HEK293T (cell line): ENCODE measurements at places on chromosomes 13 and 19.

- DNase-seq: no peak
Observed at GRCh38 chr13:76024151-76024550, 388.0 kb downstream of the LMO7 start.

GRCh38 chr19:18607226-18608101 is 865 bp upstream of the CRLF1 start:
- peak; percentile 37 for DNase-seq

DNA sequence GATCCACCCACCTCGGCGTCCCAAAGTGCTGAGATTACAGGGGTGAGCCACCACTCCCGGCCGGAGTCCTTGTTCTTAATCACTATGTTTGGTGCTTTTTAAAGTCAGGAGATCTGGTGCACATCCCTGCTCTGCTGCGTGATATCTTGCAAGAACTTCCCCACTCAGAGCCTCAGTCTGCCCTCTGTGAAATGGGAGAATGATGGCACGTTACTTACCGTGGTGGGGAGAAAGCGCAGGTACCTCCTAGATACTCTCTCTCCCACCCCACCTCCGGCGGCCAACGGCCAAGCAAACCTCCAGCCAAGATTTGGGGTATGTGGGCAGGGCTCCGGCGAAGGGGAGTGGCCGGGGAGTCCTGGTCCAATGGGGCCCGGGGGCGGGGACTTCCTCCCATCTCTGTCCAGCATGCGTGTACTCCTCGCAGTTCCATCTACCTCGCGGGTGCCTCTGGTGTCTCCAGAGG is at the start of gene RYR1:
Gene RYR1, plus strand, starts transcription at position 424 of the 466 bp plus-strand sequence. CDS start 139 bp downstream, outside the sequence.
- DNase-seq: no peak

DNA sequence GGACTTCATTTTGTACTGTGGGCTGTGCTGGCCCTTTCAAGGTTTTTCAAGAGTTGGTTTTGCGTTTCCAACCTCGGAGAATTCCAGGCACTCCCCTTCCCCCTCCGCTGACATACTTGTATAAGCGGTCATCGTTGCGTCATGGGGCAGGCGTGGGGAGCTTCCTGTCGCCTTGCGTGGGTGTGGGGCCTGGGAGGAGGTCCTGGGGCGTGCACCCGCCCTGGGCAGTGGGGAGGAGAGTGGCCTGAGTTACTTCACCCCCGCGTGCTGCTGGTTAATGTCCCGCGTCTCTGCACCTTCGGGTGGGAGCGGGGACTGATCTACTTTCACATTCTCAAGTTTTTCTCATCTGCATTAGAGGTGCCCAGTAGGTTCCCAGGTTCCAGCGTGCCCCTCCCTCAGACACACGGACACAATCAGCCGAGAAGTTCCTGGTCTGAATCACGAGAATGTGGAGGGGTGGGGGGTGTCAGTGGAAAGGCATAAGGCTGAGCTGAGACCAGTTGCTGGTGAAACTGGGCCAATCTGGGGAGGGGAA is 4.1 kb downstream of the IER2 start:
- DNase-seq: no peak

- no peak for DNase-seq
Observed at GRCh38 chr13:32032759-32033158, 1.2 kb downstream of the FRY start.

DNA sequence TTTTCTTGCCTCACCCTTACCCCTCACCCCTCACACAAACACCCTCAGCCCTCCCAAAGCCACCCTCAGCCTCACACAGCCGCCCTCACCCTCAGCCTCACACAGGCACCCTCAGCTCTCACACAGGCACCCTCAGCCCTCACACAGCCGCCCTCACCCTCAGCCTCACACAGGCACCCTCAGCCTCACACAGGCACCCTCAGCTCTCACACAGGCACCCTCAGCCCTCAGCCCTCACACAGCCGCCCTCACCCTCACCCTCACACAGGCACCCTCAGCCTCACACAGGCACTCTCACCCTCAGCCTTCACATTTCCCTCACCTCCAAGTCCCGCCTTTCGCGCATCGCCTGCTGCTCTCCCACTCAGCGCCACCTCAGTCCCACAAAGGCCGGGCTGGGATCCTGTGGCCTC is 287 bp upstream of the ZSCAN22 start:
- no peak for DNase-seq
